Immature natural killer cell (primary cell): ENCODE measurements at places on chromosomes 12 and 14. TPM values are rescaled to one million over a fixed set of nuclear protein-coding genes. Genes with fewer than 3 reads are reported as not detected.

FLRT2 gene
- not detected for polyA plus RNA-seq

GALNT8 gene
- 0.25 TPM for polyA plus RNA-seq

LIN7A gene
- not detected for polyA plus RNA-seq

GRCh38 chr14:100211366-100211765, 27.6 kb upstream of the YY1 start:
- no peak for DNase-seq

DNA sequence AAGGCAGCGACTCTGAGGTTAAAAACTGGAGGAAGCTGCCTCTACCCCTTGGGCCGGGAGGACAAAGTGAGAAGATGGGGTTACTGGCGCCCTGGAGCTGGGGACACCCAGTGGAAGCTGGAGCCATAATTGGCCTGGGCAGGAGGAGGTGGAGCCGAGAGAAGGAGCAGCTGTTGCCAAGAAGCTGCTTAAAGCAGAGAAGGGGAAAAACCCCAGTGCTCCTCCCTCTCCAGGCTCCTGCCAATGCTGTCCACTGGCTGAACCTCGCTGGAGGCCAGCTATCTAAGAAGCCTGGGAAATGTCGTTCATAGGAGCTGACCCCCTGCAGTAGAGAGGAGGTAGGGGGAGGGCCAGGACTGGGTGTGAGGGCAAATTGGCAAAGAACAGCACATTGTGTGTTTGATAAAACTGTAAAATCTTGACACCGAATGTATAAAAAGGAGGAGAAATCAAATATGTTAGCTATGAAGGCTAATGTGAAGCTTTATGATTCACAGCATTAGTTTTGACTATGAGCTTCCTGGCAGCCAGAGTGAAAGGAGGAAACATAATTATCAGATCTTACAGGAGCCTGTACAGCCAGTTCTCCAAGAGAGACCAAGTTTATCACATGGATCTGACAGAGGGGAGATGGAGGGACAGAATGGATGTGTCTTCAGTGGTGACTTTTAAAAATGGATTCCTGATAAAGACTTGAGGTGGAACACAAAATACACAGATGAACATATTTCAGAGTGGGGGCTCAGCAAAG, 9.5 kb downstream of the HHIPL1 start:
- no peak for DNase-seq

GRCh38 chr12:31589598-31589903, 1.4 kb downstream of the DENND5B start:
- DNase-seq, result peak; percentile 19
